ENCODE measurements at places on chromosomes 13 and 19. TPM values are rescaled to one million over a fixed set of nuclear protein-coding genes. Genes with fewer than 3 reads are reported as not detected.

Gene CCDC169
- total RNA-seq, result 1.0 TPM

Gene FGF9
- total RNA-seq, result not detected

Gene IRF2BP1
- total RNA-seq, result 11.4 TPM

Gene ZNF285
- 0.86 TPM for total RNA-seq

Gene SKA3
- total RNA-seq, result 32.8 TPM

Gene ZNF99
- total RNA-seq, result not detected

Gene GJB6
- 0.30 TPM for total RNA-seq

Gene NKPD1
- total RNA-seq, result 0.17 TPM

Gene GRIN3B
- total RNA-seq, result 0.10 TPM

Gene NLRP5
- not detected for total RNA-seq

Gene CCDC194
- total RNA-seq, result 0.89 TPM

Gene RDH8
- not detected for total RNA-seq

Gene SIGLEC14
- not detected for total RNA-seq

Gene TBXA2R
- total RNA-seq, result 0.41 TPM

Gene TPRX1
- not detected for total RNA-seq

Gene MBD3L3
- not detected for total RNA-seq

Gene GRAMD1A
- 117 TPM for total RNA-seq

Gene PEG3
- not detected for total RNA-seq

Gene PNMA8C
- total RNA-seq, result not detected

Data from activated naive CD4-positive, alpha-beta T cell treated with anti-CD3 and anti-CD28 coated beads for 36 hours (primary cell).